ENCODE measurements at places on chromosomes 5 and 9. TPM values are rescaled to one million over a fixed set of nuclear protein-coding genes. Genes with fewer than 3 reads are reported as not detected.

CENPK gene
- total RNA-seq: 8.1 TPM

GPR150 gene
- not detected for total RNA-seq

PCDHGB3 gene
- total RNA-seq: 12.3 TPM

SELENOP gene
- total RNA-seq: 53.7 TPM

BTNL8 gene
- not detected for total RNA-seq

MPDZ gene
- total RNA-seq: 40.4 TPM

FGF10 gene
- total RNA-seq: 0.47 TPM

PCDHGB1 gene
- total RNA-seq: 7.8 TPM

WNT8A gene
- total RNA-seq: not detected

PCDHA11 gene
- total RNA-seq: 38.8 TPM

IFNA10 gene
- total RNA-seq: not detected

FABP6 gene
- total RNA-seq: 1.4 TPM

PCDHGA12 gene
- 6.9 TPM for total RNA-seq

NAIF1 gene
- 6.4 TPM for total RNA-seq

TMC1 gene
- 0.78 TPM for total RNA-seq

TMEM174 gene
- total RNA-seq: not detected

PCDHGA7 gene
- total RNA-seq: 8.4 TPM

OR2S2 gene
- not detected for total RNA-seq

GBGT1 gene
- 8.1 TPM for total RNA-seq

FAM81B gene
- total RNA-seq: 0.62 TPM

SUSD1 gene
- total RNA-seq: 44.1 TPM

IFNA2 gene
- not detected for total RNA-seq

PRLR gene
- total RNA-seq: 3.3 TPM

GKAP1 gene
- total RNA-seq: 10.9 TPM

ERAP2 gene
- total RNA-seq: 10.9 TPM

FBXL7 gene
- 3.0 TPM for total RNA-seq

PCDHB12 gene
- total RNA-seq: 14.8 TPM

LHX3 gene
- not detected for total RNA-seq

PCA3 gene
- 0.16 TPM for total RNA-seq

IL9 gene
- total RNA-seq: not detected

MEIKIN gene
- 1.7 TPM for total RNA-seq

PCDHB15 gene
- total RNA-seq: 22.1 TPM
